M059J (cell line): ENCODE measurements at places on chromosomes 4 and X. TPM values are rescaled to one million over a fixed set of nuclear protein-coding genes. Genes with fewer than 3 reads are reported as not detected.

Gene TBX22
- total RNA-seq, result not detected in 2 replicates

Gene FHIP1A
- 3.6 and 5.7 TPM in 2 replicates for total RNA-seq

Gene NDNF
- 0.37 TPM in 1 of 2 replicates, not detected in the other for total RNA-seq

Gene ETDA
- total RNA-seq, result not detected in 2 replicates

Gene N4BP2
- total RNA-seq, result 1.1 and 2.3 TPM in 2 replicates

Gene PHKA1
- total RNA-seq, result 0.12 and 0.20 TPM in 2 replicates

Gene ASB5
- 0.57 TPM in 1 of 2 replicates, not detected in the other for total RNA-seq

Gene GUCY1B1
- total RNA-seq, result 1.2 and 3.2 TPM in 2 replicates

Gene MID1
- total RNA-seq, result 30.9 and 44.1 TPM in 2 replicates

Gene OTC
- not detected in 2 replicates for total RNA-seq

Gene CD40LG
- not detected in 2 replicates for total RNA-seq

Gene LRAT
- total RNA-seq, result not detected in 2 replicates

Gene GPR50
- not detected in 2 replicates for total RNA-seq

Gene ABCG2
- 11.9 and 14.7 TPM in 2 replicates for total RNA-seq

Gene DUSP9
- total RNA-seq, result 0.27 and 1.1 TPM in 2 replicates

Gene CDKL2
- total RNA-seq, result 0.05 and 0.15 TPM in 2 replicates

Gene ADH1B
- total RNA-seq, result not detected in 2 replicates

Gene RAPGEF2
- total RNA-seq, result 12.1 and 21.4 TPM in 2 replicates

Gene CPE
- total RNA-seq, result 38.3 and 53.6 TPM in 2 replicates

Gene KLF8
- total RNA-seq, result 0.27 TPM in 1 of 2 replicates, not detected in the other

Gene PCDH10
- total RNA-seq, result 5.3 and 7.9 TPM in 2 replicates

Gene XKRX
- 3.2 and 3.7 TPM in 2 replicates for total RNA-seq

Gene MSN
- 597 and 706 TPM in 2 replicates for total RNA-seq

Gene ARX
- not detected in 2 replicates for total RNA-seq

Gene FAM9B
- total RNA-seq, result not detected in 2 replicates

Gene MAOB
- total RNA-seq, result 0.30 and 0.34 TPM in 2 replicates

Gene STK32B
- 4.4 and 7.6 TPM in 2 replicates for total RNA-seq

Gene DAPP1
- 0.49 and 0.76 TPM in 2 replicates for total RNA-seq

Gene FGF13
- 9.6 and 20.1 TPM in 2 replicates for total RNA-seq

Gene EGF
- total RNA-seq, result 4.9 TPM in 2 replicates

Gene HTT
- 14.2 and 46.2 TPM in 2 replicates for total RNA-seq

Gene GLOD5
- not detected in 2 replicates for total RNA-seq

Gene PNMA5
- not detected in 2 replicates for total RNA-seq

Gene MAGEB10
- 0.10 TPM in 1 of 2 replicates, not detected in the other for total RNA-seq

Gene GPC4
- total RNA-seq, result 8.6 and 17.7 TPM in 2 replicates

Gene DOK7
- 0.22 and 3.1 TPM in 2 replicates for total RNA-seq

Gene UGT2B17
- total RNA-seq, result 0.22 and 1.2 TPM in 2 replicates

Gene HDX
- 4.3 and 6.3 TPM in 2 replicates for total RNA-seq

Gene KDR
- 0.27 and 0.42 TPM in 2 replicates for total RNA-seq

Gene HTR2C
- 0.76 and 0.84 TPM in 2 replicates for total RNA-seq

Gene RHOXF2
- not detected in 2 replicates for total RNA-seq

Gene C4orf51
- total RNA-seq, result not detected in 2 replicates

Gene MEPE
- total RNA-seq, result 0.07 TPM in 1 of 2 replicates, not detected in the other

Gene TCP11X2
- total RNA-seq, result not detected in 2 replicates

Gene NMU
- total RNA-seq, result 5.2 and 9.6 TPM in 2 replicates

Gene TSC22D3
- total RNA-seq, result 36.8 and 44.6 TPM in 2 replicates

Gene PNCK
- not detected in 2 replicates for total RNA-seq

Gene FAM47A
- total RNA-seq, result not detected in 2 replicates

Gene ARAP2
- 0.32 and 0.47 TPM in 2 replicates for total RNA-seq
